ENCODE measurements at places on chromosomes 16 and 17. TPM values are rescaled to one million over a fixed set of nuclear protein-coding genes. Genes with fewer than 3 reads are reported as not detected.

The PPL gene
- total RNA-seq = 39.6 TPM

The HOXB2 gene
- total RNA-seq = 24.4 TPM

The FN3K gene
- total RNA-seq = 26.3 TPM

The HEATR9 gene
- not detected for total RNA-seq

The OR4D1 gene
- total RNA-seq = not detected

The ZNF624 gene
- total RNA-seq = 28.0 TPM

The MSI2 gene
- 60.8 TPM for total RNA-seq

The PSME3IP1 gene
- total RNA-seq = 78.6 TPM

The CCL15 gene
- 1.4 TPM for total RNA-seq

The CXCL16 gene
- total RNA-seq = 8.9 TPM

The ACOX1 gene
- 20.5 TPM for total RNA-seq

The GAS2L2 gene
- total RNA-seq = not detected

The DHRS7C gene
- not detected for total RNA-seq

The TMC7 gene
- 1.7 TPM for total RNA-seq

The CCDC78 gene
- 5.3 TPM for total RNA-seq

DNA sequence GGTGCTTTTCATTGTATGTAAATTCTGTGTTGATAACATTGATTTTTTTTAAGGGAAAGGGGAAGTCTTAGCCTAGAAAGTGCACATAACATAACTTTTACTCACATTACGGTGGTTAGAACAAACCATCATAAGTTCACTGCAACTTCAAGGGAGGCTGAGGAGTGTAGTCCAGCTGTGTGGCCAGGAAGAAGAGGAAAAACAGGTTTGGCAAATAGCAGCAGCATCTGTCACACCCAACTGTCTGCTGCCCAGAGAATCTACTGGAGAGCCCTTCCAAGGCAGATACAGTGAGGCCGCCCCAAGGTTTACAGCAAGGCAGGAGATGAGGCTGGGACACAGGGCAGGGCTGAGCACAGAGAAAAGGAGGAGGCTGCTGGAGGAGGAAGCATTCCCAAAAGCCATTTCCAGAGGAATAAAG, 60.6 kb downstream of the AIPL1 start:
- no peak for DNase-seq

- DNase-seq = no peak
Observed at GRCh38 chr17:21183468-21183867, 30.5 kb downstream of the TMEM11 start.

- DNase-seq = no peak
Observed at GRCh38 chr17:36877771-36878170, 59.5 kb upstream of the LHX1 start.

DNA sequence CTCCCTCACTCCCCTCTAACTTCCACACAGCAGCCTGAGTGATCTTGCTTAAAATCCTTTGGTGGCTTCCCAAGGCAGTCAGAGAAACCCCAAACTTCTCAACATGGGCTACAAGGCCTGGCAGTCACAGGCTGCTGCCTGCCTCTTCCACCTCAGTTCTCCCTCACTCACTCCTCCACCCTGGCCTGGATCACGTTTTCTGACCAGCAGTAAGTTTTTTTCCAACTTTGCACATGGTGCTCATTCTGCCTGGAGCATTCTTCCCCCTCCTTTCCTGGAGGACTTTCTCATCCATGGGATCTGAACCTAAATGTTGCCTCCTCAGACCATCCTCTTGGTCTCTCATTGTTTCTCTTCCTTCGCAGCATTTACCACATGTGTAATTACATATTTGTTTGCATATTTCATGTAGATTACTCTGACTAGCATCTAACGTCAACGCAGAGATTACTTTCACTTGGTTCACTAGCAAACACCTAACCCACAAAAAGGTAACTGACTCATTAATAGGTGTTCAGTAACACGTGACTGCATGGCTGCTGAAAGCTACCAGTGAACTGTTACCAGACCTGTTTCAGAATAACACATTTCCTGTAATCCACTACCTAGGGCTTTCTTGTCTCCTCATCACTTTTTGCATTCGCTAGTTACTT, 17.1 kb downstream of the GNA13 start:
- no peak for DNase-seq

GRCh38 chr16:51762081-51762996, 611.3 kb upstream of the SALL1 start:
- DNase-seq = peak; percentile 79

DNA sequence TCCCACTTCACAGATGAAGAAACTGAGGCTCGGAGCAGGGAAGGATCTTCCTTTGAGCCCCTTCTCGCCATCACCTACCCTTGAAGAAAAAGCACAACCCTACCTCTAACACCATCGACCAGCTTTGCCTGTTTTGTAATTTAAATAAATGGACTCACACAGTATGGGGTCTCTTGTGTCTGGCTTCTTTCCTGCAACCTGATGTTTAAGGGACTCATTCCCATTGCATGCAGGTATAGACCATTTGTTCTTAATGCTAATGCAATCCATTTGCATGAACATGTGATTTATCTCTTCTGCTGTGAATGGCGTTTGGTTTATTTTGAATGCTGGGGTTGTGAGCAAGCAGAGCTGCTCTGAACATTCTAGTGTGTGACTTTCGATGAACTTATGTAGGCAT, 150.8 kb upstream of the FOXF1 start:
- DNase-seq = no peak

GRCh38 chr17:45759761-45760160, 24.4 kb upstream of the CRHR1 start:
- DNase-seq = no peak

DNA sequence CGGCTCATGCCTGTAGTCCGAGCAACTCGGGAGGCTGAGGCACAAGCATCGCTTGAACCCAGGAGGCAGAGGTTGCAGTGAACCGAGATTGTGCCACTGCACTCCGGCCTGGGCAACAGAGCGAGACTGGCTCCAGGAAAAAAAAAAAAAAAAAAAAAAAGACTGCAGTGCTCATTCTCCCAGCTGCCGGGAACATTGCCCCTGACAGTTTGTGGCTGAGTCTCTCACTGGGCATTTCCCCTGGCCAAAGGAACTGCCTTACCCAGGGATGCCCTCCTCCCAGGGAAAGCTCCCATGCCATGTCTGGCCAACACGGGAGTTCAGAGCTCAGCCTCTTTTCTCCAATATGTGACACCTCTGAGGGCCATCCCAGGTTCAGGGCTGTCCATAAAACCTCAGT, 21.3 kb upstream of the USP10 start:
- DNase-seq = no peak

GRCh38 chr17:37273409-37274051, 102.3 kb upstream of the C17orf78 start:
- no peak for DNase-seq

DNA sequence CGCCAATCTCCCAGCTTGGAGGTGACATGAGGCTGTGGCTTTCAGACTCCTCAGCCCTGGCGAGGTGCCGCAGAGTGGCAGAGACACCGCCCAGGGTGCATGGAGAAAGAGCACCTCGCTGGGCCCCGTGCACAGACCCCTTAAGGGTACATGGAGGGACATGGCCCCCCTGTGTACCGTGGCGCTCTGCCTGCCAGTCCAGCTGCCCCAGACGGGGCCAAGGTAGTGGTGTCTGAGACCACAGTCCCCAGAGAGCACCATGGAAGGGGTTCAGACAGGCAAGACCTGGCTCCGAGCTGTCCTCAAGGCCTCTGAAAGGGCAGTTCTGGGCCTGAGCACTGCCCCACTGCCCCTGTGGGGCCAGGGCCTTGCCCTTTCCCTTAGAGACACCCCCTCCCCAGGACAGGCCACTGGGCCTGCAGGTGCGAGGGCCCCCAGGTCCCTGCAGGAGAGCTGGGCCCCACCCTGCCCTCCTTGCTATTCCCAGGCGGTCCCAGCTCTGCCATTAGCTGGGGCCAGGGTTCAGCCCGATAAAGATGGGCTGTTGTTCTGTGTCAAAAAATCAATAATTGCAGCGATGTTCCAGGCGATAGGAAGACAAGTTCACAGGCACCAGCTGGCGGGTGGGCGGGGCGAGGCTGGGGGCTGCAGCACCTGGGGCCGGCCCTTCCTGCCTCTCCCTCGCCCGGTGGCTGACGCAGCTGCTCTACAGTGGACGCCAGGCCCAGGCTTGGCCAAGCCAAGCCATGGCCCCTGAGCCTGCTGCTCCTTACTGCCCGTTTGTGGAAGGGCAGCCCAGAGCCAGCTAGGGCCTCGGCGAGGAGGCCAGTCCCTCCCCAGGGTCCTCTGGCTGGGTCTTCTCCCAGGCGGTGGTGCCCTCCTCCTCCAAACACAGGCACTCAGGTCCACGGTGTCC, 51.7 kb downstream of the ZFPM1 start:
- no peak for DNase-seq

- peak; percentile 34 for DNase-seq
Observed at GRCh38 chr16:12089492-12090150, 113.1 kb downstream of the SNX29 start.

- no peak for DNase-seq
Observed at GRCh38 chr17:57726213-57726790, 18.8 kb downstream of the CCDC182 start.

DNA sequence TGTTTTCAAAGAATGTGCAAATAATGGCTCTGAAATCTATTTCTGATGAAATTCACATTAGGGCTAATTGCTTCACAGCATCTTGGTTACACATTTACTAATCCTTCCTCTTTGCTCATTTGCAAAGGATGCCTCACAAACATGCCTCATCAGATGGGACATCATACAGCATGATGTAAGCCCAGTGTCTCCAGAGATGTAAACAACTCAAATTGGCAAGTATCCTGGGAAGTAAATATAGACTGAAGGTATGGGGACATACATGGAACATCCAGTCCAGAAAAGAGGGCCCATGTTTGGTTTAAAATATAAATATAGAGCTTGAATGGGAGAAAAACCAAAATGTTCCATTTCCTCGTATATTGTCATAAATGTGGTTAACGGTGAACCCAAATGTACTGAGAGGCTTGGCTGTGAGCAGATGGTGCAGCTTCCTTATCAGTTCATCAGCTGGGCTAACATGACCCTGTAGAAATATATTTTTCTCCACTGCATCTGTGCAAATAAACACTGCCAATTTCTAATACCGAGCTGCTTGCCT, 142.9 kb upstream of the NUDT7 start:
- no peak for DNase-seq

Measured in uterus (tissue), 4 donors.